HepG2 (cell line): ENCODE measurements at places on chromosomes 3 and 15.

GRCh38 chr15:52361494-52361893 is 65.9 kb upstream of the MYO5C start:
- peaks cover 14% of the 10 kb centered on the region for H3K4me1 ChIP-seq
- no peaks in the 10 kb centered on the region for H3K27me3 ChIP-seq
- H3K36me3 ChIP-seq, result no peaks in the 10 kb centered on the region
- no peak overlapping the region for H3K27ac ChIP-seq
- no peak for DNase-seq
- H3K4me3 ChIP-seq, result no peak overlapping the region

- DNase-seq, result peak; percentile 81
- no peaks in the 10 kb centered on the region for H3K36me3 ChIP-seq
- H3K4me3 ChIP-seq, result peak overlapping the region; percentile 68
- H3K27ac ChIP-seq, result peak overlapping the region; percentile 56
- H3K4me1 ChIP-seq, result peaks cover 48% of the 10 kb centered on the region
Observed at GRCh38 chr15:96327155-96327741, 3.3 kb upstream of the NR2F2 start.

DNA sequence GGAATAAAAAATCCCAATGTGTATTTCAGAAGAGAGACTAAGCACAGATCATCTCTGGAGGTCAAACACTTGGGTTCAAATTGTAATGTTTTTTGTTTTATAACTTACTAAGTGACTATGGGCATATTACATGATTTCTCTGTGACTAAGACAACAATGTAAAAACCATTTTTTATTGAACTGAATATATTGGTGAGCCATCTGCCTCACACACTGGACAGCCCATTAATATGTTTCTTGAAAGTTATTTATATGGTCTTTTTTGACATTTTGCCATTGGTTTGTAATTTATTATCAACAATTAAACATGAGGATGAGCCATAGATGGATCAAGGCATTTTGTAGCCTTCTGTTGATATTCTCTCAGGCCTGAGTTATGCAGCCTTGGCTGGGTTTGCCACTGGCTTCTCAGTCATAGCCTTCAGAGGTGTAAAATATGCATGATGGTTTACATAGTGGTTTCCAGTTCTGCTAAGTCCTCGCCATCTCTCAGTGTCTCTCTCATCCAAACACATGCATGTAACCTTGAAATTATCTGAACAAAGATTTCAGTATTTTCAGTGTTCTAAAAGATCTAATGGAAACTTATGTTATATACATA is 997.2 kb downstream of the DIPK2A start:
- no peaks in the 10 kb centered on the region for H3K4me1 ChIP-seq
- no peak for DNase-seq
- no peaks in the 10 kb centered on the region for H3K27me3 ChIP-seq

DNA sequence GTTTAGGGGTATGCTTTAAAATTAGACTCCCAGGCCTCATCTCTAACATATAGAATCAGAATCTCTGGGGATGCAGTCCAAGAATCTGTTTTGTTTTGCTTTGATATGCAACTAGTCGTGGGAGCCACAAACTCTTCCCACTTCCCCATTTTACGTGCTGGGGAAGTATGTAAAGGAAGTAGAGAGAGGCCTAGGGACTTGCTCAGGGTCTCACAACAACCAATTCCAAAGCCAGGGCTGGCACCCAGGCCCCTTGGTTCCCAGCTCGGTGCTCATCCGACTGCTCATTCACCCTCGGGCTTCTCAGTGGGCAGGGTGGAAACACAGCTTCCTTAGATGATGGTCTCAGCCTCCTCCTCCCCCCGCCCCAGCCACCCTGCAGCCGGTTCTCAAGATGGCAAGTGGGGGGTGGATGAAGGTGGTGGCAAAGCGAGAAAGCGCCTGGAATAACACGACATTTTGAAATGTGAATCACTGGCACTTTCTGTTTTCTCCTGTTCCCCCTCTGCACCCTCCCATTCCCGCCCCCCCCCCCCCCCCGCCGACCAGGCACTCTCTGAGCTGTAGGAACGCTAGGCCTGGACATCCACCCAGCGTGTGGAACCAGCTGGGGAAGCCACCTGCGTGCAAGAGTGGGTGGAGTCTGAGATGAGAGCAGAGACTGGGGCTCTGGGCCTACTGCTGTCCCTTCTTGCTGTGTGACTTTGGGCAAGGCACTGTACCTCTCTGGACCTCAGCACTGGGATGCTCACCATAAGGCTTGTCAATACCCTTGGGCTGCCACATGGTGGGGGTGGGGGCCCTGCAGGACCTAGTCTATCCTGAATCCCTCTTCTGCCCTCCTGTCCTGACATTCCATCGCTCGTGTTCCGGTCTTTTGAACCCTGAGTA is 214.5 kb downstream of the RPLP1 start:
- no peaks in the 10 kb centered on the region for H3K4me1 ChIP-seq
- no peak overlapping the region for H3K27ac ChIP-seq
- peaks cover 78% of the 10 kb centered on the region for H3K27me3 ChIP-seq
- no peaks in the 10 kb centered on the region for H3K36me3 ChIP-seq

DNA sequence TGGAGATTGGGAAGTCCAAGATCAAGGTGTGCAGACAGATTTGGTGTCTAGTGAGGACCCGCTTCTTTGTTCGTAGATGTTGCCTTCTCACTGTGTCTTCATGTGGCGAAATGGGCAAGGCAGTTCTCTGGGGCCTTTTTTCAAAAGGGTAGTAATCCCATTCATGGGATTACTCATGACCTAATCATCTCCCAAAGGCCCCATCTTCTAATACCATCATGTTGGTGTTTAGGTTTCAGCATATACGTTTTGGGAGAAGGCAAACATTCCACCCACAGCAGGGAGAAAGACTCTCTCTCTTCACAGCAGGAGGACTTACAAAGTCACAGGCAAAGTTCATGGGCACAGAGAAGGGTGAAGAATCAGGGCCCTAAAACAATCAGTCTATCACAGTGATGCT is 252.1 kb downstream of the RPLP1 start:
- no peak overlapping the region for H3K4me3 ChIP-seq

DNA sequence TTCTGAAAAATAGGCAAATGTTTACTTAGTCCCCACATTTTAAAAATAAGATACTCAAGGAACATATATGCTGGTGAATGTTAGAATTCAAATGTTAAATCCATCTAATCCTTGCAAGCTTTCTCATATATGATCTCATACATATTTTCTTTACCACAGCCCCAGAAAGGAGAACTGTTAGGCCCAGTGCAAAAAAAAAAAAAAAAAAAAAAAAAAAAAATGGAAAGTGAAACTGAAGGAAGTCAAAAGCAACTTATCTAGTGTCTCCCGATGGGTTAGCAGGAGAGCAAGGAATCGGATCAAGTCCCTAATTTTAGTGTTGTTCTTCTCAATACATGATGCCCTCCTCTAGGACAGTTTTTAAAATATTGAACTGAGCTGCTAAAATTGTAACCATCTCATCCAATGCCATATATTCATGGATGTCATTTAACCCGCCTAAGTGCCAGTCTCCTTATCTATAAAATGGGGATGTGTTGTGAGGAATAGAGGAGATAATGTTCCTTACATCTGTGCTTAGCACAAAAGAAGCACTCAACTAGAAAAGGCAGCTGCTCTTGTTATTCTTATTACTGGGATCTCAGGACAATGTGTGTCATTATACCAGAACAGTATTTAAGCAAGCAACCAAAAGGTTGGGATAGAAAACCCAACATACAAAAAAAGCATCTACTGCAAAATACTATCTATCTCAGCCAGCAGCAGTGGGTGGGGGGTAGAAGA is 279.7 kb downstream of the MAGI1 start:
- no peaks in the 10 kb centered on the region for H3K4me1 ChIP-seq
- H3K4me3 ChIP-seq, result no peak overlapping the region
- no peak for DNase-seq
- H3K27me3 ChIP-seq, result no peaks in the 10 kb centered on the region
- H3K27ac ChIP-seq, result no peak overlapping the region

- H3K27me3 ChIP-seq, result no peaks in the 10 kb centered on the region
- peaks cover 25% of the 10 kb centered on the region for H3K4me1 ChIP-seq
- no peak overlapping the region for H3K4me3 ChIP-seq
- H3K36me3 ChIP-seq, result no peaks in the 10 kb centered on the region
Observed at GRCh38 chr3:190865419-190865818, 2.9 kb upstream of the GMNC start.

DNA sequence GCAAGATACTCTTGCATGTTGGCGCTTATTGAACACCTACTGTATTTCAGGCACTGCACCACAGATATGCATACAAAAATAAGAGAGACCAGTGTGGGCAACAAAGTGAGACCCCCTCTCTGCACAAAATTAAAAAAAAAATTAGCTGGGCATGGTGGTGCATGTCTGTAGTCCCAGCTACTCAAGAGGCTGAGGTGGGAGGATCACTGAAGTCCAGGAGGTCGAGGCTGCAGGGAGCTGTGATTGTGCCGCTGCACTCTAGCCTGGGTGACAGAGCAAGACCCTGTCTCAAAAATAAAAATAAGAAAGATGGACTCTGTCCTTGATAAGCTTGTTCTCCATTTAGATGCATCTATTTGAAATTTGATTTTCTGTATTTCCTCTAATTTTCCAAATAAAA is 20.8 kb downstream of the FEM1B start:
- H3K36me3 ChIP-seq, result peaks cover 1% of the 10 kb centered on the region; the same call in 1 of the 2 replicates
- no peak for DNase-seq
- no peaks in the 10 kb centered on the region for H3K27me3 ChIP-seq
- no peak overlapping the region for H3K27ac ChIP-seq
- H3K4me1 ChIP-seq, result peaks cover 51% of the 10 kb centered on the region

DNA sequence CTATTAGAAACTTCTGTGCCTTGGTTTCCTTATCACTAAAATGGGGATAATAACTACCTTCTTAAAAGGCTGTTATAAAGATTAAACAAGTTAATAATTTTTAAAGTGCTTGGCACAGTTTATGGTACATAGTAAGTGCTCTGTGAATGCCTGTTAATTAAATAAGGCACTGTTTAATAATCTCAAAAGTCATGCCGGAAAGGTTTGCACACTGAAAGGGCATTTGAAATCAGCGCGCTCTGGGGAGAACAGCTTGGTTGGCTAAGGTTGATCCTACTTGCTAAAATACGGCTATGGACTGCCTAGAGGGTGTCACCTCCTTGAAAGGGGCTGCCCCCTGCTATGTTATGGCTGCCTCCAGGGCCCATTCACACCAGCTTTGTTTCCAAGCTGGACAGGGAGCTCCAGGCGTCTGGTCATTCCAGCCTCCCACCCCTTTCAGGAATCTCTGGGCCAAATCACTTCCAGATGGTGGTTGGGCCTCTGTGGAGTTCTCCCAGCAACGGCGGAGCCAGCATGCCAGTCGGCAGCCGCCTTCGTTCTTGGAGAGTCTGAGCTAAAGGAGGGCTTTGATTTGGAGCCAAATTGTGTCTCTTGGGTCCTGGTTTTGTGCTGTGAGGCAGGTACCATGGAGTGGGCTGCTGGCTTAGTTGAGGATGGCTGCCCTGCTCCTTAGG is 5.9 kb downstream of the FLNB start:
- H3K27me3 ChIP-seq, result no peaks in the 10 kb centered on the region; the same call in 2 of the 3 replicates
- peaks cover 91% of the 10 kb centered on the region for H3K4me1 ChIP-seq
- H3K4me3 ChIP-seq, result peak overlapping the region; percentile 5; the same call in 1 of the 2 replicates
- DNase-seq, result no peak

DNA sequence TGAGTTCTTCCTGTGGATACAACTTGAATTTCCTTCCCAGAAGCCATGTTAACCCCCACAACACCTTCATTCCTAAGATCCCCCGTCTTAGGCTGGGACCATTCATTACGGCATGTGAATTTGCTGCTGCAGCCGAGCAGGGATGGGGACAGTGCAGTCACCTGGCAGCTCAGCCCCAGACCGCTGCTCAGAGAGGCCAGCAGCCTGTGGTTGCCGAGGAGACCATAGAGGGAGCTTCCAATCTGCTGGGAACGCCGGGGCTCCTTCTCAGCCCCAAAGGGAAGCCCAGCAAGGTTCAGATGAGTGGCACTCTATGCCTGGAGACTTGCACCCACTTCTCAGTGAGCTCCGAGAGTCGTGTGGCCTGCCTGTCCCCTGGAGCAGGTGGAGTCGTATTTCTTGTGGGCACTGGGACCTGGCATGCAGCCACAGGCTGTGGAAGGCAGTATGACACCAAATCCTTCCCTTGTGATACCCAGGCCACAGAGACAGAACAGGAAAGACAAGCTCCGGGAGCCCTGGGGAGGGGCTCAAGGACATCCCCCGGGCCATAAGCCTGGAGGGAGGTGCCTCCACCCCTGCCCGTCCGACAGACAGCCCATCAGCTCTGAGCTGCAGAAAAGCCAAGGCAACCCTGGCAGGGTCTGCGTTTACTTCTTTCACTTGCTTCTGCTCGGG is 167.3 kb downstream of the FAM43A start:
- no peak overlapping the region for H3K27ac ChIP-seq
- no peaks in the 10 kb centered on the region for H3K36me3 ChIP-seq
- H3K4me3 ChIP-seq, result no peak overlapping the region
- H3K27me3 ChIP-seq, result peaks cover 8% of the 10 kb centered on the region; the same call in 1 of the 3 replicates
- no peak for DNase-seq

GRCh38 chr15:39997031-39997430 is 42.0 kb downstream of the SRP14 start:
- H3K27ac ChIP-seq, result no peak overlapping the region
- H3K27me3 ChIP-seq, result no peaks in the 10 kb centered on the region
- peaks cover 16% of the 10 kb centered on the region for H3K4me1 ChIP-seq
- no peak overlapping the region for H3K4me3 ChIP-seq

- H3K27me3 ChIP-seq, result peaks cover 72% of the 10 kb centered on the region
- no peak for DNase-seq
- no peaks in the 10 kb centered on the region for H3K36me3 ChIP-seq
- H3K4me1 ChIP-seq, result peaks cover 28% of the 10 kb centered on the region
Observed at GRCh38 chr3:46882377-46883053, 5.0 kb downstream of the PTH1R start.

GRCh38 chr3:29382409-29382808 is 101.5 kb downstream of the RBMS3 start:
- H3K36me3 ChIP-seq, result no peaks in the 10 kb centered on the region
- no peak overlapping the region for H3K27ac ChIP-seq
- H3K4me1 ChIP-seq, result no peaks in the 10 kb centered on the region

GRCh38 chr3:22089284-22089683 is 338.3 kb upstream of the ZNF385D start:
- H3K4me3 ChIP-seq, result no peak overlapping the region
- no peaks in the 10 kb centered on the region for H3K36me3 ChIP-seq
- no peaks in the 10 kb centered on the region for H3K4me1 ChIP-seq
- peak; percentile 23 for DNase-seq
- no peak overlapping the region for H3K27ac ChIP-seq

- DNase-seq, result no peak
- H3K4me3 ChIP-seq, result no peak overlapping the region
- H3K36me3 ChIP-seq, result no peaks in the 10 kb centered on the region
- H3K27me3 ChIP-seq, result no peaks in the 10 kb centered on the region
Observed at GRCh38 chr15:52392008-52392687, 96.5 kb upstream of the MYO5C start.

- no peaks in the 10 kb centered on the region for H3K36me3 ChIP-seq
- H3K4me1 ChIP-seq, result no peaks in the 10 kb centered on the region
- H3K4me3 ChIP-seq, result no peak overlapping the region
- no peak for DNase-seq
- no peak overlapping the region for H3K27ac ChIP-seq
Observed at GRCh38 chr3:175948041-175948440, 1088.9 kb downstream of the NAALADL2 start.
